Kasumi-1 (cell line): ENCODE measurements at places on chromosomes 1 and 21.
A peak's percentile ranks its signal among the peaks of the same experiment; 100 is the strongest.

DNA sequence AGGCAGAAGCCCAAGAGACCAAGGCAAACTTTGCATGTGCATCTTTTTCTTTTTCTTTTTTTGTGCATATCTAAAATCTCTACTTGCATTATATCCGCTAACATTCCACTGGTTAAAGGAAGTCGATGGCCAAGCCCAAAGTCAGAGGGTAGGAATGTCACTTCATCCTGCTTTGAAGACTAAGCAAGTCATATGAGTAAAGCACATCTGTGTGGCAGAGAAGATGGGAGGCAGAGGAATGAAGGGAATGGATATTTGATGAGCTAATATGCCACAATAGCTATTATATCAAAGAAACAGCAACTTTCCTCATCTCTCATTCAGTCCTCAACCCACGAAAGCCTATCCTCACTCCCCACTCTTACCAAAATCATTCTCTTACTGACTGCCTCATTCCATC, 59.3 kb downstream of the RNF220 start:
- no peak for DNase-seq

DNA sequence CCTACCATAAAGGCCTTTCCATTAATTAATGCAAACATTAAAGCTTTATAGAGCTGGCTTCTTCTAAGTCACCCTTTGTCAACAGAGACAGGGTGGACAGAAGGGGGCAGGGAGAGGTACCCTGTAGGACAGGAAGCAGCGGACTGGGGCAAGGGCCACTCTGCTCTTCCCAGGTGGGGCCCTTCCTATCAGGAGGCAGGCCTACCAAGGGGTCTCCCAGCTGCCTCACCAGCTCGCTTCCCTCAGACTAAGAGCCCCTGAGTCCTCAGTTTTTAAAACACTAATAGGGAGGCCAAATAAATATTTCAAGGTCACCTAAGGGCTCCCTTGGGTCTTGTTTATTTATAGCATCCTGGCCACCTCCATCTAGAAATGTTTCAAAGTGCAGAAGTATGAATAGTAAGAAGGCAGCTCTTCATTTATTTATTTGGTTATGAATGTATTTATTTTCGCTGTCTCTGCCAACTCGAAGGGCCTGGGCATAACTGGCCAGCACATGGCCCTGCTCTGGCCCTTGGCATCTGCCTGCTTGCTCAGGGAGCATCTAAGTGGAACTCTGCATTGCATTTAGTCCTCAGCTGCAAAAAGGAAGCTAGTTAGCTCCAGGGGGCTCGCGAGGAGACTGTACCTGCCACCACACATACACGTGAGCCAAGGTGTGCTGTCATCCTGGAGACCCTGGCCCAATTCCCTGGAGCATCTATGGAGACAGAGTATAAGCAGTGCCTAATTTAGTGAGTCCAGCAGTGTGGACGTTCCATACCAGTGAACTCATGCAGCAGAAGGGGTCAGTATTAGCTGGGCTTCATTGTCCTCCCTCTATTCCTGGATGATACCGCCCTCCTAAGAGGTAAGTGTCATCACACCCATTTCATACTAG, 395.1 kb upstream of the VAMP3 start:
- DNase-seq, result no peak

- DNase-seq, result no peak
Observed at GRCh38 chr1:177857285-177857684, 112.6 kb downstream of the SEC16B start.

GRCh38 chr1:203126151-203126865, 1.2 kb upstream of the ADORA1 start:
- DNase-seq, result peak; percentile 13

DNA sequence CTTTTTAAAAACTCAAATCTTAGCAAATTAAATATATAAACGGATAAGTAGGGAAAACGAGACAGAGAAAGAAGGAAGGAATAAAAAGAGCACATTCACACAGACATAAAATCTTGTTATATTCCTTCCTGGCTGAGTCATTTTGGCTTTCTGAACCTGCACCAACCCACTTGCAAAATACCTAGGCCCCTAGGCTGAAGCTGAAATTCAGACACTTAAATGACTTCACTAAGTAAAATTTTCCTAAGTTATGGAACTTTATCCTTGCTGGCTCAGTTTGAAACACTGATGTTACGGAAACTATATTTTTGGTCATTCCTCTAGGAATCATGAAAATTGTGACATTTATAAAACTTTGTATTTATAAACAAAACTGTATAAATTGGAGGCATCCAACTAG, 462.8 kb upstream of the NFIA start:
- DNase-seq, result no peak

GRCh38 chr1:2592672-2593071, 6.1 kb downstream of the PRXL2B start:
- DNase-seq, result no peak

GRCh38 chr1:64212031-64212430, 8.6 kb downstream of the UBE2U start:
- no peak for DNase-seq

DNA sequence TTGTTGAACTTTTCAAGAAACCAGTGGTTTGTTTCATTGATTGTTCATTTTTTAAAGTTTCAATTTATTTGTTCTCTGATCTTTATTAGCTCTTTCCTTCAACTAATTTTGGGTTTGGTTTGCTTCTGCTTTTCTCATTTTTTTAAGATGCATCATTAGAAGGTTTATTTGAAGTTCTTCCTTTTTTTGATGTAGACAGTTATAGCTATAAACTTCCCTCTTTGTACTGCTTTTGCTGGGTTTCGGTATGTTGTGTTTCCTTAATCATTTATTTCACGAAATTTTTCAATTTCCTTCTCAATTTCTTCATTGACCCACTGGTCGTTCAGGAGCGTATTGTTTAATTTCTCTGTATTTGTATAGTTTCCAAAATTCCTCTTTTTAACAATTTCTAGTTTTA, 133.3 kb upstream of the GPR52 start:
- DNase-seq, result peak; percentile 17

DNA sequence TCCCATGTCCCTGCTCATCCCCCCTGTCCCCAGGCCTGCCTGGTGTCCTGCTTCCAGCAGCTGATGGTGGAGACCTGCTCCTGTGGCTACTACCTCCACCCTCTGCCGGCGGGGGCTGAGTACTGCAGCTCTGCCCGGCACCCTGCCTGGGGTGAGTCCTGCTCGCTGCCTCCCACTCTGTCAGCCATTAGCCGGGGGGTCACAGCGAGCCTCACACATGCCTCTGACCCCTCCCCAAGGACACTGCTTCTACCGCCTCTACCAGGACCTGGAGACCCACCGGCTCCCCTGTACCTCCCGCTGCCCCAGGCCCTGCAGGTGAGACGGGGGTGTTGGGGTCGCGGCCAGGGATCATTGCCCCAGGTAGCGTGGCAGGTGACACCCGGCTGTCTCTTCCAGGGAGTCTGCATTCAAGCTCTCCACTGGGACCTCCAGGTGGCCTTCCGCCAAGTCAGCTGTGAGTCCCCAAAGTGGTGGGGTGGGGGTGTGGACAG, 10.0 kb downstream of the SCNN1D start:
- DNase-seq, result peak; percentile 39

DNA sequence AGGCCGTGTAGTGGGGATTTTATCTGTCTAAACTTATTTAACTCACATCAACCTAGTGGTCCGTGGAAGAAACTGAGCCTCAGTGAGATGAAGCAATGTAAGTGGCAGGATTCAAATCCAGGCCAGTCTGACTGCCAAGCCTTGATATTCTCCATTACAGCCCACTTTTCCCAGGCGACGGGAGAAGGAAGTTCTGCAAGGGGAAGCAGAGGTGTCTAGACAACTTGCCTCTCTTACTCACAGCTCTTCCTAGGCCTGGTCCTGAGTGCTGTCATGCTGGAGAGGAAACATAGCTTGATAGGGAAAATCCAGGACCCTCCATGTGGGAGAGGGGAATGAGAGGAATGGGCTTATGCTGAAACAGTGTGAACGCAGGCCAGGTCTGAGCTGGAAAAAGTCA, 9.1 kb downstream of the CTSE start:
- DNase-seq, result no peak

GRCh38 chr1:203367057-203367456, 16.1 kb upstream of the FMOD start:
- no peak for DNase-seq

DNA sequence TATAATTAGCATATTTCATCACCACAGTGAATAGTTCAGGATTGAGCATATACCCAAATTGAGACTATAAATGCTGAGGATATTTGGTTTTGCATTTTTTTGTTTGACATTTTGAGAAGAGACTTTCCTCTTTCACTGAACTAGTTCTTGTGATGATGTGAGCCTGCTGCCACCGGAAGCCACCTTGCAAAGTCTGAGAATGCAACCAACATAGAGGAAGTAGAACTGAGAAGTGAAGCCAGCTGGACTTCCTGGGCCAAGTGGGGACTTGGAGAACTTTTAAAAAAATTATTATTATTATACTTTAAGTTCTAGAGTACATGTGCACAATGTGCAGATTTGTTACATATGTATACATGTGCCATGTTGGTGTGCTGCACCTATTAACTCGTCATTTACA, 102.3 kb downstream of the RPE65 start:
- peak; percentile 85 for DNase-seq

DNA sequence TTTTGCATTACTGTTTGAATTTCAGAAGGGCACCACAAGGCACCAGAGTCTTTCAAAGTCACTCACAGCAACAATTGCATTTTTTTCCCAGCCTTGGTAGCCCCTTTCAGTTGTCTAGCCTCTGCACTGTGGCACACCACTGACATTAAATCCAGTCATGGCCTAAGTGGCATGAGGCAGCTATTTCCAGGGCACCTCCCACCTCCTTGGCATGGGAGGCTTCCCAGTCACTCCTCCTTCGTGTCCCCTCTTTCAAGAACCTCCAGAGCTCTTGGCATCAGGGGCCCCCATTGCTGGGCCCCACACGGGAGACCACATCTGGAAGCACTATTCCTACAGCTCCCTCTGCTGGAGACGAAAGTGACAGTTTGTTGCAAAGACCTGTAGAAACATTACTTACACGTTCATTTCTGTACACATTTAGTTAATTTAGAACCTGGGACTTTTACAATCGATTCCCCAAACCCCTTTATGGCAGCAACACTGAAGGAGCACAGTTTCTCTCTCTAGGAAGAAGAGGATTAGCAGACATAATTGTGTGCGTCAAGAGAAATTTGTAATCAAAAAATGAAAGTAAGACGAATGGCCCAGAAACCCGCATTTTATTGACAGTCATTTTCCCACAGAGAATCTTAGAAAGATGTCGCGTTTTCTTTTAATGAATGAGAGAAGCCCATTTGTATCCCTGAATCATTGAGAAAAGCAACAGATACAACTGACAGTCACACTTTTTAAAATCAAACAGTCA, 5.7 kb upstream of the CHD5 start:
- DNase-seq, result peak; percentile 66

DNA sequence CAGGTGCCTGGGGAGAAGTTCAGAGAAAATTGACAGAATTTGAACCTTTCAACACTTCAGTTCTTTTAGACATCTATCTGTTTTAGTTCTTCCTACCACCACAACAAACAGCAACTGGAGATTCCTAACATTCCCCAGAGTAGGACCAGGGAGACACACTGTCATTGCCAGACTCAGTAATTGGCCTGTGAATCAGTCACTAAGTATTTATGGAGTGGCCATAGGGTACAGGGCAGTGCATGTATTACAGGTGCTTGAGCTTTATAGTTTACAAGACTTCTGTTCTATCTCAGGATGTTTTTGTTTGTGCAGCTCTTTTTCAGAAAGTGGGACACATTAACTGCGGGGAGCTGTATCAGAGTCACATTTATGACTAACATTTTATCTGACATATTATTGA, 1.7 kb downstream of the CDC14A start:
- no peak for DNase-seq

GRCh38 chr1:2143814-2144500, 50.6 kb downstream of the FAAP20 start:
- DNase-seq, result no peak

DNA sequence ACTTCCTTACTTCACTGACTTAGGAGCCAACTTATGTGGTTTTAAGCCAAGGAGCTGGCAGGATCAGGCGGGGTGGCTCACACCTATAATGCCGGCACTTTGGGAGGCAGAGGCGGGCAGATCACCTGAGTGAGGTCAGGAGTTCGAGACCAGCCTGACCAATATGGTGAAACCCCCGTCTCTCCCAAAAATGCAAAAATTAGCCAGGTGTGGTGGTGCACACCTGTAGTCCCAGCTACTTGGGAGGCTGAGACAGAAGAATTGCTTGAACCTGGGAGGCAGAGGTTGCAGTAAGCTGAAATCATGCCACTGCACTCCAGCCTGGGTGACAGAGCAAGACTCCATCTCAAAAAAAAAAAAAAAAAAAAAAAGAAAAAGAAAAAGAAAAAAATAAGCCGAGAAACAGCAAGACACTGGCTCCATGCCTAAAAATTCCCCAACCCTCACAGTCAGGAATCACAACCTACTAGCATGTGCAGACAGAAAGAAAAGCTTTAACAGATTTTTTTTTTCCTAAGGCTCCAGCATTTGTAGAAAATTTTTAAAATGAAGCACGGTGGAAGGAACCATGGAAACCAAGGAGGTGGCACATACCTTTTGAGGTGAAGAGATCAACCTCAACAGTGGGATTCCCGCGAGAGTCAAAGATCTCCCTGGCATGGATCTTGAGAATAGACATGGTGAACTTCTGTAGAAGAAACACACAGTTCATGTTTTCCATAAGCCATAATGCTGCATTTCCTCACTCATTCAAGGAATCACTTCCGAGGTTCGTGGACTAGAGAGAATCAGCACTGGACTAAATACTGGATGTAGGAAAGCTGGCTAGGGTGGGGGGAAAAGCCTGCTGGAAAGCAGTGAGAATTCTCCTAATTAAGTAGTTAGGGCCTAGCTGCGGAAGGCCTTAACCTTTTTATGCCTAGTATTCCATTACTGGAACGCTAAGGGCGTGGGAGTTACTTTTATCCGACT, 4.0 kb downstream of the ENO1 start:
- no peak for DNase-seq

DNA sequence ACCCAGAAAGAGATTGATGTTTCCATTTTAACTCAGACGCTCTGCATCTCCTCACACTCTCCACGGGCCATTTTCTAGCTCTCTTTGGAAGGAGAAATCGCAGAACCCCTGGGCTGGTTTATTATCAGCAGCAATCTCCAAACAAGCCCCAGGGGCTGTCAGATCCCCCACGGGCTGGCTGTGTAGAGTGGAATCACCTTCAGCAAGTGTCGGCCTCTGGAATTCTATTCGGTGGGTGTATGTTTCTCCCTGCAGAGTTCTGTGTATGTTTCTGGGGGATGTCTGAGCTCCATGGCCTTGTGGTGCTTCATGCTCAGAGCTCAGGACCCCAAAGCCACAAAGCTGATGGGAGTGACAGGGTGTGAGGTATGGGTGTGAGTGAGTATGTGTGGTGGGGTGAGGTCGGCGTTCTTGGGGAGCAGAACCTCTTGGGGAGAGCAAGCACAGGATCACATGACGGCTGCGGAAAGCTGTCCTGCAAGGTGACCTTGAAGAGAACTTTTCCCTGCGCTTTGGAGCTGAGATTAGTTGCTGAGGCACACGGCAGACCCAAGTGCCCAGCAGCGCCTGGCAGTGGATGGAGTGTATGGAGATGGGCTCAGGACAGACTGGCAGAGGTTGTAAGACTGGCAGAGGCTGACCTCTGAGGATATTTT, 489 bp downstream of the ACOT11 start:
- no peak for DNase-seq
